AG08396 (cell line): ENCODE measurements at places on chromosomes 6 and 20.

DNA sequence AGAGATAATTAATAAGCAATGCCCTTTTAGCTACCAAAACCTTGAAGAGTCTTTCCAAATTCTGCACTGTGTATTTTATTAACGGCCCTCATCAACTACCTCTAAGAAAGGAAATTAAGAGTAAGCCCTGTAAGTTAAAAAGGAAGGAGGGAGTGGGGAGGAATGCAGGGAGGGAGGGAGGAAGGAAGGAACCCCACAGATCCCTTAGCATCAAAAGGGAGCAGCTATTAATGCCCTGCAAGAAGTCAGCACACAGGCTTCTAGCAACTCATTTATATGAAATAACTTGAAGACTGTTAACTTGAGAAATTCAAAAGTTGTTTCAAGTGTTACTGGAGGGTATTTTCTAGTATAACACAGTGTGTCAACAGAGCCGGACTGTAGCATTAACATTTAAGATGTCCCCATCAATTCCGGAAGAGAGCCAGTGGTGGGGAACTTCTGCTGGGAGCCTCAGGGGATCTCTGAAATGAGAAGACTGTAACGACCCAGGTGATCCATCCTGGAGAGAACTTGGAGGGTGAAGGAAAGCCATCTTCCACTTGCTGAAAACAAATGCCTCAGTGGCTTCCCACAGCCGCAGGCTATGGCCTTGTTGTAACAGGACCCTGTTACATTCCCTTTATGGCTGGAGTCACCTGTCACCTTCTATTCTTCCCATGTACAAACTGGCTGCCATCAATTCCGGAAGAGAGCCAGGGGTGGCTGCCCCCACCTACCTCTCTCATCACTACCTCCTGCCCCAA lies 33.2 kb downstream of the SLC22A23 start:
- no peak for DNase-seq

DNA sequence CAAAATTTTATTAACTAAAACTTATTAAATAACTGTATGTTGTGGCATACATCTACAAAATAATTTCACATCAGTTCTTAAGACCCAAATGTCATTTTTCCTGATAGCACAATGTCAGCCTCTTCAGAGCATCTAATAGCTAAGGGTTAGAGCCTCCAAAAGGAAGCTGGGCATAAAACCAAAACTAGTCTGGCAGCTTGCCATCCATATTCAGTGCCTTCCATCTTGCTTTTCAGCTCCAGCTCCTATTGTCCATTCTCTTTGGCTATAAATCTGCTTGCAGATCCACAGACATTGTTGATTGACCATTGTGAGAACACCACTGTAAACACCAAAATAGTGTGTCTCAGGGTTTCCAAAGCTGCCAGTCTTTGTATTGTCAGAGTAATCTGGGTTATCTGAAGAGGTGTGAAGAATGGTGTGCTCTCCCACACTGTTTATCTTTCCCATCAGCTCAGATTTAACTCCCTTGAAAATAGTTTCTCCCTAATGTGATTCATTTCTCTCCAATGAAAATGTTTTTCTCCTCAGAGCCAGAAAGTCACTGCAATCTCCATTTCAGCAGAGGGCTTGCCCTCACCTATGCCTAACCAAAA lies 154.8 kb upstream of the KCNQ5 start:
- DNase-seq: no peak

DNA sequence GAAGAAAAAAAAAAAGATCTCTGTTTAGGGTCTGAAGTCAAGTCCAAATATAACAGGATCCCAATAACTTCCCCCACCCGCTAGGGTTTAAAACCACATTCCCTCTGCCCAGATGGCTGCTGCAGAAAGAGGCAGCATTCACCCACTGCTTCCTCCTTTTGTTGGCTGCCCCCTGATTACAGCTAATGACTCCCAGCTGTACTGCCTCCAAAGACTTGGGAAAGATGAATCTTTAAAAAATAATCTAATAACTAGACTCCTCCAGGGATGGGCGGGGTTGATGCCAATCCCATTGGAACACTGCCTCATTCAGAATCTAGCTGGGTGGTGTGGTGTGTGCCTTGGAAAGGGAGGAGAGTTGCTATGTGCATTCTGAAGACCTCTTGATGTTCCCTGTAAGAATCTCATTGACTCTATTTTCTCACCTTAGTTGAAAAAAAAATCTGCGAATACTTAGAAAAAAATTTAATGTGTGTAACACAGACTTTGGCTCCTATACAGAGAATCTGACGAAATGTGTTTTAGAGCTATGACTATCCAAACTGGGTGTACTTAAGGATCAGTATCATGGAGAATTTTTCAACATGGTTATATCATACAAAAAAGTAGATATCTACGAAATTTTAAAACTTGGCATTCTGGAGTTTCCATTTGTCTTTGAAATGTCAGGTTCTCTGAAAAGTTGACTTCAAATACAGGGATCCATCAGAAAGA lies 174.0 kb downstream of the RNF144B start:
- DNase-seq: no peak

DNA sequence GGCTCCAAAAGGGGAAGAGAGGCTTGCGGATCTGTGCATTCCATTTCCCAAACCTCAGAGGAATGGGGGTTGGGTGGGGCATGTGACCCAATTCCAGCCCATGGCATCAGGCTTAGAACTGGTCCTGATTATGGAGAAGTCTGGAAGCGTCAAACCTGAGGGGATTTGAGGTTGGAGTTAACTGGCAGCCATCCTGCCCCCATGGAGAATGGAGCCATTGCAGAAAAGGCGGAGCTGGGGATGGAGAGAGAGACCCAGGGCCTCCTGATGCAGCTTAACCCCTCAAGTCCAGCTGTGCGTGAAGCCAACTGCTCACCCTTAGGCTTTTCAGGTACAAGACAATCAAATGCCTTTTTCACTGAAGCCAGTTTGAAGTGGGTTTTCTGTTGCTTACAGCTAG lies 9.9 kb upstream of the SDCBP2 start:
- no peak for DNase-seq

DNA sequence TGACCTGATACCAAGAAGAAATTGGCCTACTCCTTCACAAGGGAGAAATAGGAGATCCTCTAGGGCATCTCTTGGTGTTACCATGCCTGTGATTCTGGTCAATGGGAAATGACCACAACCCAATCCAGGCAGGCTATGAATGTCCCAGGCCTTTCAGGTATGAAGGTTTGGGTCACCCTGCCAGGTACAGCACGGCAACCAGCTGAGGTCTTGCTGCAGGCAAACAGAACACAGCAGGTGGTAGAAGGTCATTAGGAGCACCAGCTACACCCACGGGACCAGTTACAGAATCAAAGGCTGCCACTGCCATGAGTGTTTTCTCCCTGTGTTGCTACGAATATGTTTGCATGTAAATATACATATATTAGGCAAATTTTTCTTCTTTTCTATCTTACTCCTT lies 202.3 kb downstream of the ERMARD start:
- no peak for DNase-seq

DNA sequence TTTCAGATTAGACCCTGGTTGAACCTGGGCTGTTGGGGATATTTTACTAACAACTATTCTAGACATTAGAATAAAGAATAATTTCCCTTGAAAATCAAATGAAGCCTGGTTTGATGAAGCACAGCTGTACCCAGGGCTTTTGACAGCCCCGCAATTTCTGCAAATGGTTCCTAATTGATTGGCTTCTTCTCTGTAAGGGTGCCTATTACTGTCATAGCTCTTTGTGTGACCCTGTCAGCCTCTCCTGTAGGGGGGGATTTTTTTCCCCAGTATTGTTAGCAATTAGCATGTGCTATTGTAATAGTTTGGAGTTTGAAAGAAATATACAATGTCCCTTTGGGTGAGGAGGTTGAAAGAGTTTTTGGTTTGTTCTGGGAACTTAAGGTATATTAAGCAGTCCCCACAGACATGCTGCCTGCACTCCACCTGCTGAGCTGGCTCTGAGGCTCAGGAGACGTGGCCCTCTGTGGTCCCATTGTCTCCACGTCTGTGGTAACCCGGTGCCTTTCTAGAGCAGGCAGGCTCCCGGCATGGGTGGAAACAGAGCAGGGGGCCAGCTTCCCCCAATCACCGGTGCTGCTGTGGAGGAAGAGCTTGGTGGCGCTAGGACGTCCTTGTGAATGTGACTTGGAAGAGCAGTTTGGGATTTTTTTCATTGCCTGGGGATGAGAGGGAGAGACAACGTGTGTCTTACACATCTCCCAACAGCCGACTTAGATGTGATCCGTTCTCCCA lies 47.3 kb upstream of the CLDN20 start:
- no peak for DNase-seq

- no peak for DNase-seq
Observed at GRCh38 chr6:32832535-32832934, 6.0 kb downstream of the TAP2 start.

DNA sequence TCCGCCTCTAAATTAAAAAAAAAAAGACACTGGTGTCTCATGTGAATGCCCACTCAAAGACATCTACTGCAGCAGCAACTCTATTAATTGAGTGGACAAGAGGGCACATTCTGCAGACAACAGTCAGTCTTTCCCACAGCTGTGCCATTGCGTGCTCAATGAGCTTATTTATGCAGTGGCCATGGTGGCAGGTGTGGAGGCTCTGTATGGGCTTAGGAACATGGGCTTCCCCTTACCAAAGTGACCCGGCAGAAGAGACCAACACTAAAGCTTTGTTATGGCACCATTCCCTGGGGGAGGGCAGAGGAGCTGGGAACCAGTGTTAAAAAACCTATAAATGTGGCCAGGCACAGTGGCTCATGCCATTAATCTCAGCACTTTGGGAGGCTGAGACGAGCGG lies 4.2 kb upstream of the VAPB start:
- DNase-seq: no peak

- DNase-seq: no peak
Observed at GRCh38 chr6:16511723-16512489, 249.4 kb downstream of the ATXN1 start.
